ENCODE measurements at places on chromosomes 2 and 18.

GRCh38 chr2:10956006-10956790 lies 44.5 kb downstream of the KCNF1 start:
- DNase-seq: no peak

DNA sequence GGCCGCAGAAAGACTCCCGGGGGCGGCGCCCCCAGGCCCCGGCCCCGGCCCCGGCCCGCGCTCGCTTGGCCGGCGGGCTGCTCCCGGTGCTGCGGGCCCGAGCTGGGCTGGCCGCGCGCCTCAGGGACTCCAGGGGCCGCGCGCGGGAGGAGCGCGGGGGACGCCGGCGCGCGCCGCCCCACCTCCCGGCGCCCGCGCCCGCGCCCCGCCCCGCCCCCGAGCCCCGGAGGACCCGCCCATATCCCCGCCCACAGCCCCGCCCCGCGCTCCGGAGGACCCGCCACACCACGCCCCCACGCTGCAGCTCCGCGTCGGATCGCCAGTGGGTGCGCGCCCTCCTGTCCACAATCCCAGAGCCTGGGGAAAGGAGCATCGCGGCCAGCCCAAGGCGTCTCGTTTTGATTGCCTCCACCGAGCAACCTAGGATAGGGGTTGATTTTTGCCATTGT lies at the start of gene PARD6G:
TSS of gene PARD6G (minus strand) at position 122 of the 449 bp plus-strand sequence. CDS start 166 bp downstream, outside the sequence.
- DNase-seq: no peak

DNA sequence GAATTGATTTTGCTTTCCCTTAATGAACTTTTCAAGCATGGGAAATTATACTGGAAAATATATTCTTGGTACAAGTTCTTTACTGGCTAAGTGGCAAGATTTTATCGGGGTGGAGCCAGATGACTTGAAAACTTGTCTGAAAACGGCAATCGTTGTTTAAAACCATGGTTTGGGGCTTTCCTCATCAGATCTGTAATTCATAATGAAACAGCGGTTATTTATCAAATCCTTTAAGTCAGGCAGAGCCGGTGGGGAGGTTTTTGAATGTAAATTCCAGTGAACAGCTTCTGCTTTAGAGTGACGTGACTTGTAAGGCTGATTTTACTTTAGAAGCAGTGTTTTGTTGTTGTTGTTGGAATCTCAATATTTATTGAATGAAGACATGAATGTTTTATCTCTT lies 2.6 kb downstream of the SEC11C start:
- no peak for DNase-seq

- no peak for DNase-seq
Observed at GRCh38 chr2:235946590-235946989, 221.6 kb downstream of the GBX2 start.

DNA sequence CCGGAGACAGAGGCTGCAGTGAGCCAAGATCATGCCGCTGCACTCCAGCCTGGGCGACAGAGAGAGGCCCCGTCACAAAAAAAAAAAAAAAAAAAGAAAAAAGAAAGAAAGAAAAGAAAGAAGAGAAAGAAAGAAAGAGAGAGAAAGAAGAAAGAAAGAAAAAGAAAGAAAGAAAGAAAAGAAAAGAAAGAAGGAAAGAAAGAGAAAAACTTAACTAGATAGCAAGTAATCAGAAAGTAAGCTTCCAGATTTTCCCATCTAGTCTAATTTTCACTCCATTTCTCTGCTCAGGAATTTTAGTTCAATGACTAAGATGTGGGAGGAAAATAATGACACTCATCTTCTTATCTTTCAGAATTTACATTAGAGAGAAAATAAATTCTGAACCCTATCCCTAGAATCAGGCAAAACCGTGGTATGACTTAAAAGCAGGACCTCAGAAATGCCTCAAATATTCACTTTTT lies 2.4 kb downstream of the GFPT1 start:
- DNase-seq: no peak
